ENCODE measurements at places on chromosomes 11 and 22.

DNA sequence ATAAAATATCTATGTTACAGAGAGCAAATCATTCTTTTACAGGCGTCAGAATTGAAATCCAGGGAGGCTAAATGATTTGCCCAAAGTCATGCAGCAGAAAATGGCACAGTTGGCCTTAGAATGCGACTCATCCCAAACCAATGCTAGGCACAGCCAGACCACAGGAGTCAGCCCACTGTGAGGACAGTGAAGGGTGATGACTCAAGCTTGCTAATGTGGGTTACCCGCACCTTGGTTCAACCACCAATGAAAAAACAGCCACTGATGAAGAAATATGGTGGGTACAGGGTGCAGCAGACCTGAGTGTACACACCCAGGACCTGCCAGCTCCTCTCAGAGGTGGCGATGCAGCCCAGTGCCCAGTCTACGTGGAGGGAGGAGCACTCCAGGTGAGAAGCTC is 89.7 kb downstream of the ZC3H12C start:
- DNase-seq: no peak

GRCh38 chr22:37018815-37019308 is 385 bp downstream of the TST start:
- no peak for DNase-seq

GRCh38 chr11:116478669-116479668 is 293.8 kb downstream of the BUD13 start:
- DNase-seq: no peak

DNA sequence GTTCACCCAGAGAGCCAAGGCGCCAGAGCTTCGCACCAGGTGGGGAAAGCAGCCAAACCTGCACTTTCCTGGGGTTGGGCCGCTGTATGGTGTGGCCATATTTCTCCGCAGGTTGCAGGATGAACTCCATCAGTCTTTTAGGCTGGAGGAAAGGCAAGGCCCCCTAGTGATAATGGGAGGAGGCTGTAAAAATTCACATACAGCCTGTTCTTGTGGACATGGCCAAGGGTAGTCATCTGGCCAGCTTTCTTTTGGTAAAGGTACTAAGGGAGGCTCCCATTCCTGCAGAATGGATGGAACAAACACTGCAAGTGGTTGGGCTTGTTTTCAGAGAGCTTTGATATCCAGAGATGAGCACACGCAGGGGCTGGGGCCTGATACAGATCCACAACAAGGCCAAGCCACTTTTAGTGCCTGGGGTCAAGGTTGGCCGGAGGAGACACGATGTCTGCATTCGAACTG is 29.6 kb downstream of the C22orf31 start:
- DNase-seq: no peak

DNA sequence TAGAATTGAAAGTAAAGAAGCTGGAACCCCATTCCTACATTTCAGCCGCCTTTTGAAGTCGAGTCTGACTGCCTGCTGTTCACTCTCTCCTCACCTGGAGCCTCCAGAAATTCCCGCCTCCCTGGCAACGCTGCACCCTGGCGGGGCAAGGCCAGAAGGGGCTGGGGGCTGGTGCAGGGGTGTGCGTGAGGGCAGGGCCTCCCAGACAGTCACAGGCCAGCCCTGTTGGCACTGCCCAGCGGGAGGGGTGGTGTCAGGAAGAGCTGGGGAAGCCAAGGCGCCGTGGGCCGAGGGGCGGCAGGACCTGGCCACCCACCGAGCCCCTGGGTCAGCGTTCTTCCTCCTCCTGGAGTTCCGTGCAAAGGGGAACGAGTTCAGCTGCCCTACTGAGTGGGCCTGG is 123.2 kb downstream of the KCNQ1OT1 start:
- DNase-seq: no peak

DNA sequence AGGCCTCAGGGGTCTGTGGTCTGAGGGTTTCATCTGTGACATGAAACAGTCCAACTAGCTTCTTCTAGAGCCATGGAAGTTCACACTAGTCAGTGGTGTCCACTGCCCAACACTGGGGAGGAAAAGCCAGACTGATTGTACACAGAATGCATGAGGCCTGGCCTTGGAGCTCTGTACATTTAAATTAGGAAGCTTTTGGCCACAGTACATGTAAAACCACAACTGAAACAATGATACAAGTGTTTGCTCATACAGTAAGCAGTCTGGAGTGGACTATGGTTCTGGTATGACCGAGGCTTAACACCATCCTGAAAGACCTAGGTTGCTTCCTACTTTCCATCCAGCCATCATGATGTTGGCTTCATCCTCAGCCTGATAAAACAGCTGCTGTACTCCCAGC is 73.8 kb upstream of the SESN3 start:
- no peak for DNase-seq

GRCh38 chr11:22626573-22627239 is 1.1 kb upstream of the FANCF start:
- DNase-seq: no peak

DNA sequence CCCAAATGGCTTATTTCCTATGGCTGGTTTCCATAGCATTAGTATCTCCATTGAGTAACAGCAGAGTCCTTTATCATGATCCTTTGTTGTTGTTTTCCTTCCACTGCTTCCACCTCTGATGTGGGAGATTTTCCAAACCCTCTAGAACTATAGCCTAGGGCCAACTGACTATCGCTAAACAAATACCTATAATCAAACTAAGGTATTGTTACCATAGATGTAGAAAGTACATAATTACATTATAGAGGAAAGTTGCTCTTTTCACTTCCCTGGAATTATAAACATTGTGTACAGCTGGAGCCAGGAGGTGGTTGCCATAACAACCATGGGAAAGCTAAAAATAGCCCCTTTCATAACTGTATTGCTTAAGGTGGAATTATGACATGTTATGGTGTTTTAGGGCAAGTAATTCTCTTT is 47.0 kb upstream of the ALKBH3 start:
- no peak for DNase-seq

DNA sequence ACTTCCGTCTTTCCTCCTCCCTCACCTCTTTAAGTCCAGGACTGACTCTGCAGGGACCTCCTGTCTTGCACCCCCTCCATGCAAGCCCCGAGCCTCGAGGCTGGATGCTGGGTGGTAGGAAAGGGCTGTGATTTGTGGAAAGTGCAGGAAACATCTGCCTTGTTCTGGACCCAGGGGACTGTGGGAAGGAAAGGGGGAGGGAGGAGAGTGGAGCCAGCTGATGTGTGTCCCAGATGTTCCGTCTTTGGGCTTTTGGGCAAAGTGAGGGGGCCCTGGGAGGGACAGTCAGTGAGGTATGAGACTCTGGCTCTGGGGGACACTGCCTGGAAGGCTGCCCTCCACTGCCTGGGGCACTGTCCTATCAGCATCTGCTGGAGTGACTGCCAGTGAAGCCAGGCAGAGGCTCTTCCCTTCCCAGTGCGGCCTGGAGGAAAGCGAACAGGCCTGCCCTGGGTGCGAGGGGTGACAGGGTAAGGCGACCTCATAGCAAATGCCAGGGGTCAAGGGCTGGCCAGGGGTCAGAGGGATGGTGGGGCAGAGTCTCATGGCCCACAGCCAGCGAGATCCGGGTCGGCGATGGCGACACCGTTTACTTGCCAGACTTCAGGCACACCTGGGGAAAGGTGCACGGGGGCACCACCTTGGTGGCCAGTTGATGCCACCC is 1.7 kb downstream of the MRGPRD start:
- no peak for DNase-seq

DNA sequence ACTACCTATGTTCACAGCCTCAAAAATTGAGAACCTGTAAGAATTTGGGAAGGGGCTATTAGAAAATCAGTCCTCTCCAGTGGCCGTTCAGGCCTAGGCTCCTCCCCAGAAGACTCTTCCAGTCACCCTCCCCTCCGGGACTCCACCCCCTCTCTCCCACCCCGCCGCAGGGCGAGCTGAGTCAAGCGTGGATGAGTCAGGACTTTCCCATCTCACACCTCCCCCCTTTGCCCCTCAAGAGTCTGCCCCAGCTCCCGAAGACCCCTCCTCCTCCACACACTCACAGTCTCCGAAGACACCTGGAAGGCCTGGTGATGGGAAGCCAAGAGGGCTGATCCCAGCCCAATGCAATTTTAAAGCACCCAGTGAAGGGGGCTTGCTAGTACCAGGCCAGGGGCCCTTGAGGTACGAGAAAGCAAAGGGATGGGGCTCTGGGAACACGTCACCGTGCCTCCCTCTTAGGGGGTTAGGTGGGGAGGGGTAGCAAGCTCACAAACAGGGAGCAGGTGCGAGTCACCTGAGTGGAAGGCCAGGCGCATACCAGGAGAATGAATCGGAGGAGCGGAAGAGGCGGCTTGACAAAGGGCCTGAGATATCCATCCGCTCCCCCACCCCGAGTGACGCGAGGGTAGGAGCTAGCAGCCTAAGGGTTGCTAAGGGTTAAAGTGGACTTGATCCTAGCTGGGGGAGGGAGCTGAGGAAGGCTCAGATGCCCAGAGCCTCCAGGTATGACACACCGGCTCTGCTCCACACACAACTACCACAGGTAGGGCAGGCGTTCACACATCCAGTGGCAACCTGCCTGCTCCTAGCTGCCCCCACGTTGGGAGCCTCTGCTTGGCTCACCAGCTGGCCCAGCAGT is 13.6 kb downstream of the BCL9L start:
- DNase-seq: peak; percentile 77

DNA sequence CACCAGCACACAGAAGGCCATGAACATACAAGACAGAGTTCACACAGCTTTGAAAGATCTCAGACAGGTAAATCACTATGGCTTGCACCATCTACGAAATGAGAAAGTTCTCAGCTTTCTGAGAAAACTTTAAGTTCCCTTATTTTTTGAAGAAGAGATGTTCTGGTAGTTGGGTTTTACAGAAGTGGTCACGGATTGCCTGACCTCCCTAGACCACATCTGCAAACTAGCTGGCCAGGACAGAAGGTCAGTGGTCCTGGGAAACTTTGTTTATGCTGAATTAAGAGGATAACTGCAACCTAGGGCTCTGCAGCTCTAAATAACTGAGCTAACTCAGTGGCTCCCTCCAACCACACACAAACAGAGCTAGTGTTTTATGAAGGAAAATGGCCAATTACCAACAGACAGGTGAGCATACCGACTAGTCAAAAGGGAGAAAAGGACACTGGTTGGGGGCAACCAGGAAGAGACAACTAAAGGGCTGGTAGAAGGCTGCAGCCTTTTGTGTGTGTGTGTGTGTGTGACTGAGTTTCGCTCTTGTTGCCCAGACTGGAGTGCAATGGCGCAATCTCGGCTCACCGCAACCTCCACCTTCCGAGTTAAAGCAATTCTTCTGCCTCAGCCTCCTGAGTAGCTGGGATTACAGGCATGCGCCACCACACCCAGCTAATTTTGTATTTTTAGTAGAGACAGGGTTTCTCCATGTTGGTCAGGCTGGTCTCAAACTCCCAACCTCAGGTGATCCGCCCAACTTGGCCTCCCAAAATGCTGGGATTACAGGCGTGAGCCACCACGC is 8.5 kb upstream of the SCN2B start:
- DNase-seq: no peak

DNA sequence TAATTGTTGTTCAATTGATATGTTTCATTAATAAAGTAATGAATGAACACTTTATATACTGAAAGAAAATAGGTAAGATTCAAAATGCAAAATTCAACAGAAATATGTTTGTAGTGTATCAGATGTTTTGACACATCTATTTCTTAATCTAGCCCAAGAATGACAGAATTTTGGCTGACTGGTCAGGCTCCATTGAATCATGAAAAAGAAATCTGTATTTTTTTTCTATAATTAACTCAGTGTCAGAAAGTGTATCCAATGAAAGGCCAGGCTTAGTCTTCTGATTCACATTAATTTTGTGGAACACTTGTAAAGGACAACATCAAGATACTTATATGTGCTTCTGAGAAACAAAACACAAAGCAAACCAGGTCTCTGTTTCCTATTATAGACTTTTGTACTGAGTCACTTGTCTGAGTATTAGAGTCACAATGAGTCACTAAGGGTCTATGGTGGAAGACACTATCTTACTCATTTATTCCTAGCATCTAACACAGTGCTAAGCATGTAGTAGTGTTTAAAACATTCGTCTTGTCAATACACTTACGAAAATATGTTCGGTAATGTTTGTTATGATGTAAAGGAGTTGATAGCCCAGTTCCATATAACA is 297.7 kb upstream of the CCDC90B start:
- no peak for DNase-seq

DNA sequence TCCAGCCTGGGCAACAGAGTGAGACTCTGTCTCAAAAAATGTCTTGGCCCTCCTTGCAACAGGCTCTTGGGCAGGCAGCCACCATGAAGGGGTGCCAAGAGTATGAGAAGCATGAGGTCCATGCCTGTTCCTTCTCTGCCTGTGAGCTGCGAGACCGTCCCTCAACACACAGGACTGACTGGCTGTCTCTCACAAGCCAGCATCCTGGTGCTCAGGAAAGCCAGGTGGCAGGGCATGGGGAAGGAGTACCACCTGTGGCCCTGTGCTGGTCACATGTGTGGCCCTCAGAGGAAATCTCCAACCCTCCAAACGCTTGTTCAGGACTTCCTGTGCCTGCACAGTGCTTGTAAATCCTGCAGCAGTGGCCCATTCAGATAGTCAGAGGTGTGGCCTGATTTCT is 83.2 kb downstream of the ATXN10 start:
- DNase-seq: no peak

GRCh38 chr11:62980133-62980760 is 4.5 kb downstream of the SLC22A6 start:
- DNase-seq: no peak

DNA sequence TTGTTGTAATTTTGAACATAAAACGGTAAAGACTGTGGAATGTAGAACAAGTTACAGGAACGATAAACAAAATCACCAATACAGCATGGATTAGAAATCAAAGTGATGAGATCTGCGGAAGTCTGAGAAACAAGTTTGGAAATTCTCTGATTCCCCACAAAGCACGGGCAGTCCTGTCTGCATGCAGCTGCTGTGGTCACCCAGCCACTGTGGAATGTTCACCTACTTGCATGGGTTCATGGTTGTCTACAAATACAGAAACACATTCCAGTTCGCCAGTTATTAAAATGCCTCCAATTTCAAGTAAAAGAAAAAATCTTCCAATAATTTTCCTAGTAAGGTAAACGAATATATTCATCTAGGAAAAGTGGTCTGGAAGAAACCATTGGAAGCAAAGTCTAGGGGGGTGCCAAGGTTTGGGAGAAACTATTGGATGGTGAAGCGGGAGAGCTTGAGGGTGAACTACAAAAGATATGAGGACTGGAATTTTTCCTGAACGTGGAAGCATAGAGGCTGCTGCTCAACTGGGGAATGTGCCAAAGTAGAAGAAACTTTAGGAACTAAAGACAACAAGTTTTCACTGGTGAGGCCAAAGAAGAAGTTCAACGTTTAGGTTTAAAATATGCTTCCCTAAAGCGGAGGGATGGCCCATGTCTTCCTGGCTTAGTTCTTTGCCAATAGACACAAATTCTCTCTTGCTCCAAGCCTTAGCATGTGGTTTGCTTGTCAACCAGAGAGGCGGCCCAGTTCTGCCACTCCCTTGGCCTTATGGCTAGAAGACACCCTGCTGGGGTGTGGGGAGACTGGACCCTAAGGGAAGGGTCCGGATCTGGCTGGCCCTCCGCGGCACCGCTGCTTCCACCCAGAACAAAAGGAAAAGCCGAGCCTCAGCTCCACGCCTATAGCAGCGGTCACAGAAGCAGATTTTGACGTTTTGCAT is 70.2 kb downstream of the CTTN start:
- no peak for DNase-seq

DNA sequence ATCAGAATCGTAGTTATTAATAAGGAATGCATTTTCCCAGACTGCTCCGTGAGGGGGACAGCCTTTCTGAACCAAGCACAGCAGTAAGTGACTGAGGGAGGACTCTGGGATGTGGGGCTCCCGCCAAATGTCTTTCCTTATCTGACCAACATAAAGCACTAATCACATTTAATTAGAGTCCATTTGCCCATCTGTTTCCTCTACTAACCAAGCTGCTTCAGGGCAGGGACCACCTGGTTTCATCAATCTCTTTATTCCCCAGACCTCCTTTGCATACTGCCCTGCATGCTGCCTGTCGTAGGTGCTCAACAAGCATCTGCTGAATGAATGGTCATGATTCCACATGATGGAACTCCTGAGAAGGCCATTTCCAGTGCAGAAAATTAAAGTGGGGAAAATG is 29.4 kb downstream of the SMCO4 start:
- DNase-seq: no peak
